ENCODE measurements at places on chromosomes 13 and 19.
A peak's percentile ranks its signal among the peaks of the same experiment; 100 is the strongest.

DNA sequence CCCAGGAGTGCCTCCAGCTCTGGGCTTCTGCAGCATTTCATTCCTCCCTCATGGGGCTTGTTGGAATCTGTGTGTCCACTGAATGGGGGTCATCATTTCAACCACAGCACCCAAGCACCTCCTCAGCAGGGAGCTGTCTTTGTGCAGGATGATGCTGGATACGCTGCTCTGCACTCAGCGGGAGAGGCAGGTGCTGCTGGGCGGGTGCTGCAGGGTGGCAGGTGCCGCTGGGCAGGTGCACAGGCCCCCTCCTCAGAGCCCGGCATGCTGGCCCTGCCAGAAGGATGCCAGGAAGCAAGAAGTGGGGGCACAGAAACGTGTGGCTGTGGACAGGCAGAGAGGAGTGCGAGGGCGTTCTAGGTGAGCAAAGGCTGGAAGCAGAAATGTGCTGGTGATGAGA lies 121.8 kb upstream of the VSTM2B start:
- peak; percentile 77 for DNase-seq

- DNase-seq, result no peak
Measured at GRCh38 chr13:77168237-77168636, 141.3 kb upstream of the FBXL3 start.

DNA sequence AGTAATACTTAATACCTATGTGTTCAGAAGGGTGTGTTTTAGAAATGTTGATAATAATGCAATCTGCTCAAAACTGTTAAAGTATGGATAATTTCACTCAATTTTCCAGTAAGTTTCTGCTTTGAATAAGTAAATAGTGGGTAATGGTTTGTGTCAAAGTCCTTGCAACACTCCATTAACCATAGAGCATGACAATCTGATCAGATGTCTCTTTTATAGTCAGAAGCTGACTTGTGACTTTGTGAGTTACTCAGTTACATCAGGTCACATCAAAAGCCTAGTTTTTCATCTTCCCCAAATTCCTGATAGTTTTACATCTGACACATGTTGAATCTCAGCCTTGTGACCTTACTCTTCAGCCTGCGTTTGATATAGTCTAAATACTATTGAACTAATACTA lies 338.0 kb downstream of the EFNB2 start:
- DNase-seq, result no peak

- no peak for DNase-seq
Measured at GRCh38 chr13:43293008-43293407, 269.6 kb downstream of the DNAJC15 start.

- peak; percentile 63 for DNase-seq
Measured at GRCh38 chr13:73873940-73874830, 260.0 kb downstream of the KLF12 start.

GRCh38 chr13:40598569-40598968 lies 67.9 kb downstream of the FOXO1 start:
- no peak for DNase-seq

- DNase-seq, result no peak
Measured at GRCh38 chr19:13585512-13585911, 79.2 kb upstream of the CACNA1A start.

GRCh38 chr19:16896146-16897028 lies 7.6 kb downstream of the F2RL3 start:
- DNase-seq, result no peak

DNA sequence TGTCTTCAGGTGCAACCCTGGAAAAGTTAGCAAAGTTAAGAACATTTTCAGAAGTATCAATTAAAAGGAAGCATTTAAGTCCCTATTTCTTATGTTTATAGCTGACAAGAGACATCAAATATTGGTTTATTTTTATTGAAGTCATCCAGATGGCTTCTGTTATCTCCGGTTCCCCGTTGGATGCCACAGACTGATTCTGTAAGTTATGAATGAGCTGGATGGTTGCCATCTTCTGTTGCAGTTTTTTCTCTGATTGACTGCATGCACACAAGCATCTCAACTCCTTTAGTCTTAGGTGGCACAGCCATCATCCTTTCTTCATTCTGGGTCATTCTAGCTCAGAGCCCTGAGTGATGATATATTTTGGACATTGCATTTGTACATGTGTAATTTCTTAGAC lies 10.6 kb upstream of the OXGR1 start:
- peak; percentile 21 for DNase-seq

- DNase-seq, result no peak
Measured at GRCh38 chr13:113118261-113119021, 4.2 kb upstream of the F10 start.

- no peak for DNase-seq
Measured at GRCh38 chr13:56735537-56735942, 405.2 kb upstream of the PRR20A start.

DNA sequence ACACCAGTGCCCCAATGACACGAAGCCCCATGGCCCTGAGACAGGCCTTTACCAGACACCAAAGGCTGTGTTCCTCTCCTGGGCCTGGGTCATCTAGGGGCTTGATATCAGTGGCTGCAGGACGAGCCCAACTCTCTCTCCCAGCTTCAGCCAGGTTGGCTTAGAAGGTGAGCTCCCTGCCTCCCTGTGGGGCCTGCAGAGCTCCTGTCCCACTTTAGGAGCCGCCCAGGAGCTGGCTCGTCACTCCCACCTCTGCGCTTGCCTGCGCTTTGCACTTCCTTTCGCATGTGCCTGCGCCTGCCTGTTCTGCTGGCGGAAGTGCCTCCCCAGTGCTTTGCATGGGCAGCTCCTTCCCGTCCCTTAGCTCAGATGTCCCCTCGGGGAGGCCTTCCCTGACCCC lies 4.9 kb downstream of the CALM3 start:
- no peak for DNase-seq

DNA sequence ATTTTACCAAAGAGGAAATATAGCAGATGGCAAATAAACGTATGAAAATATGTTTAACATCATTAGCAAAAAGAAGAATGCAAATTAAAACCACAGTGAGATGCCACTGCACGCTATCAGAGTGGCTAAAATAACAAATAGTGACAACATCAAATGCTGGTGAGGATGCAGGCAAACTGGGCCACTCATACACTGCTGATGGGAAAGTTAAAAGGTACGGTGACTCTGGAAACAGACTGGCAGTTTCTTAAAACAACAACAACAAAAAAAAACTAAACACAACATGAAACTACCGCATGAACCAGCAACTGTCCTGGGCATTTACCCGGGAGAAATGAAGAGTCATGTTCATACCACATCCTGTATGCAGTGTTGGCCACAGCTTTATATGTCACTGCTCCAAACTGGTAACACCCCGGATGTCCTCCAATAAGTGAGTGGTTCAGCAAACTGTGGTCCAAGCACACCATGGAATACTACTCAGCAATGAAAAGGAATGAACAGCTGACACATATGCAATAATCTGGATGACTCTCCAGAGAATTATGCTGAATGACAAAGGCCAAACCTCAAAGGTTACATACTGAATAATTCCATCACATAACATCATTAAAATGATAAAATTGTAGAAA lies 22.3 kb downstream of the EPS15L1 start:
- DNase-seq, result no peak

GRCh38 chr19:49579193-49579592 lies 1.2 kb downstream of the NOSIP start:
- no peak for DNase-seq

DNA sequence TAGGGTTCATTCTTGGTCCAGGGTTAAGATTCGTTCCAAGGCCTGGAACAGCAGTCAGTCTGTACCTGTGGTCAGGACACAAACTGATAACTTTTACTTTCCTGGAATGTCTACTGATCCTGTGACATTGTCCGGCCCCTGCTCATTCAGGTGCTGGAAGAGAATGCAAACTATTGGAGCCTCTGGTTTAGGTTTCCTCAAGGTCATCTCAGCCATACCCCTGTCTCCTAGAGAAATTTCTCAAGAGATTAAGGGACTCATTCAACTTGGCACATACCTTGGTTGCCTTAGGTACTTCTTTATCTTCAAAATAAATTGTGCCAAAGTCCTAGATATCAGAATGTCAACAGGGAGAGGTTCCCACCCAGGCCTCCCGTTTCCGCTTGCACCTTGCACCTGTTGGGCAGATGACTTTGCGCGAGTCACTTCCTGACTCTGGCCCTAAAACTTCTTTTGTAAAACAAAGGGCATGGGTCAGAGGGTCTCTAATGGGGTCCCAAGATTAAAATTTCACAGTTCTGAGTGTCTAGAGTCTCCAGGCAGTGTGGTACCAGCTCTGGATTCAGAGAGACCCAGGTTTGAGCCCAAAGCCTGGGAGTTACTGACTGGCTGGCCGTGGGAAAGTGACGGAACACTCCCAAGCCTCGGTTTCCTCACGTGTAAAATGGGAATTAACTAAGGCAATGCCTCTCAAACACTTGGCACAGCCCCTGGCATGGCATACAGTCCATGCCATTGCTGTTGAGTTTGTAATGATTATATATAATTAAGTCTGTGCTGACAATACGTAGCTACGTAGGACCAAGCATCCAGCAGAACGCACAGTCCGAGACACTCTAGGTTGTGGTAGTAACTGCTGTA lies 25.8 kb upstream of the CYP2S1 start:
- DNase-seq, result no peak

GRCh38 chr13:110344320-110344719 lies 37.2 kb downstream of the COL4A2 start:
- no peak for DNase-seq

- peak; percentile 14 for DNase-seq
Measured at GRCh38 chr19:16470911-16471811, 609 bp downstream of the EPS15L1 start.

DNA sequence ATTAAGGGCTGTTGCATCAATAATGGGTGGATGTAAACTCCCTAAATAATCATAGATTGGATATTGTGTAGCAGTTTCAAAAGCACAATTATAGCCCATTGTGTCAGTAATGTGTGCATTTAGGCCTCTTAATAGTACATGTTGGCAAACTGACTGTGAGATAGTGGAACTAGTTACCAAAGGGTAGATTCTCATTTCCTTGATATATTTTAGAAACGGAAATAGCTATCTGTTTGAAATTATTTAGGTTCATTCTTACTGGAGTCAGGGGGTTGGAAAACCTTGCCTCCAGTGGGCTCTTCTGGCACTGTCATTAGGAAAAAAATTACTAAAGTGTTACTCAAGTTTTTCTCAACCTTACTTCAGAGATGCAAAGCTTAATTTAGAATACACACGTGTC lies 1074.9 kb downstream of the PCDH17 start:
- no peak for DNase-seq

- no peak for DNase-seq
Measured at GRCh38 chr19:28257396-28257795, 955.6 kb downstream of the UQCRFS1 start.

GRCh38 chr13:85166891-85167290 lies 632.3 kb downstream of the SLITRK6 start:
- DNase-seq, result no peak

GRCh38 chr19:35216833-35217648 lies 11.5 kb downstream of the FAM187B start:
- DNase-seq, result peak; percentile 11

DNA sequence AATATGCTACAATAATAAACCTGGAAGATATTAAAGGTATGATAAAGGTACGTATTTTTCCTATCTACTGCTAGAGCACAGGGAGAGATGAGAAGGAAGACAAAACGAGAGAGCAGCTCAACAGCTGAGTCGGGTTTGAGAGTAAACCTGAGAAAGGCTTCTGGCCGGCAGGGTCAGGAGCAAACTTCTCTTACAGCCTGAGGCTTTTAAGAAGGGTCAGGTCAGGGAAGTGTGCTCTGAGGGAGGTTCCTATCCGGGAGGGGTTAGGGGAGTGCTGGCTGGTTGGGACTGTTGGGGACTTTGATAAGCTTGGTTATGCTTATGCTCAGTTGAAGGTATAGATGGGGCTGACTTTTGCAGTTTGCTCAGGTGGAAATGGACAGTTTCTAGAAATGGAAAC lies 77.7 kb upstream of the PRR20A start:
- no peak for DNase-seq

DNA sequence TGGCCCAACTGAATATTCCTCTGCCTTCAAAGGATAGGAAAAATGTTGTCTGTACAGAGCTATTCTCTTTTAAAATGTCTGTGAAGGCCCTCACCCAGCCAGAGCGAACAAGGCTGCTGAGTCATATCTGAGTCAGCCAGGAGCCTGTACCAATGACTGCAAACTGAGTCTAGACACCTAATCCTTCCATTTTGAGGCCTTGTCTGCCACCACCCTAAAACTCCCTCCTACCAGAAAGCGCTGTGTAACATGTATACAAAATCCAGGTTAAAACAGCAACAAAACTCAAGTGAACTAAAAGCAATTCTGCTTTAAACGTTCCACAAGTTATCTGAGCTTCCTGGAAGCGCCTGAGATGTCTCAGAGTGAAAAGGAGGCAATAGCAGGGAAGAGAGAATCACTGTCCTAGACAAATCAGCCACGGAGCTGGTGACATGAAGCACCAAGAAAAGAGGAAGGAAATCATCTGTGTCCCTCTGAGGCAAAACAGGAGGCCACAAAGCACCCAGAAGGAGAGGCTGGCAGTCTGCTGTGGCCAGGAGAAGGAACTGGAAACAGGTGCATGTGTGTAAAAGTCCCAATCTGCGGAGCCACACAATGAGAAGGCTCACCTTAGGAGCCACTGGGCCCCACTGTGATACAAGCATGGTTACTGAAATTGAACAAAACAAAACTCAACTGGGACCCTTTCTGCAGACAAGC lies 10.2 kb downstream of the DHRS12 start:
- DNase-seq, result no peak

DNA sequence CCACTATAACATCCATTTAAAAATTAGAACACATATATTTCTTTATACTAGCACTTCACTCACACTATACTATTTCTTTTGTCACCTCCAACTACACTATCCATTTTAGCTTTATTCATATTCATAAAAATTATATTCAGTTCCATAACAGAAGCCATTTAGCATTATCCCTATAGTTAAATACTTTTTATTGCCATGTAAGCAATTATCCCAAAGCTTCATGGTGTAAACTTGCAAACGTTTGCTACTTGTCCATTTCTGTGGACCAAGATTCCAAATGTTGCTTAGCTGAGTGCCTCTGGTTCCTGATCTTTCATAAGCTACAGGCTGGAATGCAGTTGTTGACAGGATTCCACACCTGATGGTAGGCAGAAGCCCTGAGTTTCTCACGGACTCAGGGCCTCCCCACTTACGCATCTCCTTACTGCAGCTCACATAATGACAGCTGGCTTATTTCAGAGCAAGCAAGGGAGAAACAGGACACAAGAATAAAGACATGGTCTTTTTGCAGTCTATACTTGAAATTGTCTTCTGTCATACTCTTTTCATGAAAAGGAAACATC lies 1584.8 kb downstream of the SLITRK5 start:
- no peak for DNase-seq

- DNase-seq, result no peak
Measured at GRCh38 chr19:55956431-55956830, 8.8 kb downstream of the NLRP8 start.

GRCh38 chr19:47682939-47683338 lies 30.3 kb upstream of the EHD2 start:
- no peak for DNase-seq

Data from NCI-H2171 treated with DMSO at 0.1 percent for 48 hours (cell line).